A549 treated with DMSO at 1 μM for 4 hours (cell line): ENCODE measurements at places on chromosomes 1 and 21. TPM values are rescaled to one million over a fixed set of nuclear protein-coding genes. Genes with fewer than 3 reads are reported as not detected.

The DLGAP3 gene
- total RNA-seq = 0.08 to 0.25 TPM (median 0.17 TPM) in 5 replicates

The GMEB1 gene
- 6.2 to 8.2 TPM (median 7.4 TPM) in 5 replicates for total RNA-seq

The AQP10 gene
- not detected in 5 replicates for total RNA-seq

The C1orf185 gene
- not detected in 5 replicates for total RNA-seq

The WNT3A gene
- 0.02 to 0.05 TPM in 2 of 5 replicates, not detected in the others for total RNA-seq

The TDRD5 gene
- total RNA-seq = 0.02 to 0.06 TPM (median 0.04 TPM) in 4 of 5 replicates, not detected in the other

The FNDC10 gene
- total RNA-seq = 6.3 to 10.2 TPM (median 7.4 TPM) in 5 replicates

The LIPI gene
- total RNA-seq = not detected in 5 replicates
